ENCODE measurements at places on chromosomes 1 and 21.

DNA sequence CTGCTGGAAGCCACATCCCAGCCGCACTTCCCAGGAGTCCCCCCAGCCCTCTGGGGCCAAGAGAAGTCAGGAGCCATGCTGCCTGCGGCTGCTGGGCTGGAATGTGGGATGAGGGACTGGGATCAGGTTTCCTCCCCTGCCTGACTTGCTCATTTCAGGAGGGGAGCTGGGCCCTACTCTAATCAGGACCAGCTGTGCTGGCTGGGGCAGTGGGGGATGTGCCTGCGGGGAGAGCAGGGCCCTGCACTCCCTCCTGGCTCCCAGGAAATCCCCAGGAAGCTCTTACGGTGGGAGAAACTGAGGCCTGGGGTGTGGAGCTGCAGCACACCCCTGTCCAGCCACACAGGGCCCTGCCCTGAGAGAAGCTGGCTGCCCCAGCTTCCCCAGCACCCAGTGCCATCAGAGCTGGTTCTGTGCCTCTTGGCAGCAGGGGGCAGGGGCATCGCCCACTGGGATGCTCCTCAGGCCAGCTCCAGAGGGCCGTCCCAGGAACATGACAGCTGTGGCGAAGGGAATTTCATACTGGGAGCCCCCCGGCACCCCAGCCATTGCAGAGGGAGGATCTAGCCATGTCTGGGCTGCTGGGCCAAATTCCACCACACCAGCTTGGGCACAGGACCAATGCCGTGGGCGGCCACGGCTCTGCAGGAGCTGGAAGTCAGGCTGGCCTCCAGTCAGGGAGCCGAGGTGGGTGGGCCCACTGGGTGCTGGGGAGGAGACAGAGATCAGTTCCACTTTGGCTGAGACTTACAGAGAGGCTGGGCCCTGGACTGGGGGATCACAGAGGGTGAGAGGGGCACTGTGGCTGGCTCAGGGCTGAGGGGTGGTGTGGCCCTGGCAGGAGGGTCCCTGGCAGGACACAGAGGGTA lies 21.3 kb upstream of the PRSS38 start:
- DNase-seq: no peak

GRCh38 chr1:206686478-206687249 lies 2.0 kb downstream of the MAPKAPK2 start:
- no peak for DNase-seq

DNA sequence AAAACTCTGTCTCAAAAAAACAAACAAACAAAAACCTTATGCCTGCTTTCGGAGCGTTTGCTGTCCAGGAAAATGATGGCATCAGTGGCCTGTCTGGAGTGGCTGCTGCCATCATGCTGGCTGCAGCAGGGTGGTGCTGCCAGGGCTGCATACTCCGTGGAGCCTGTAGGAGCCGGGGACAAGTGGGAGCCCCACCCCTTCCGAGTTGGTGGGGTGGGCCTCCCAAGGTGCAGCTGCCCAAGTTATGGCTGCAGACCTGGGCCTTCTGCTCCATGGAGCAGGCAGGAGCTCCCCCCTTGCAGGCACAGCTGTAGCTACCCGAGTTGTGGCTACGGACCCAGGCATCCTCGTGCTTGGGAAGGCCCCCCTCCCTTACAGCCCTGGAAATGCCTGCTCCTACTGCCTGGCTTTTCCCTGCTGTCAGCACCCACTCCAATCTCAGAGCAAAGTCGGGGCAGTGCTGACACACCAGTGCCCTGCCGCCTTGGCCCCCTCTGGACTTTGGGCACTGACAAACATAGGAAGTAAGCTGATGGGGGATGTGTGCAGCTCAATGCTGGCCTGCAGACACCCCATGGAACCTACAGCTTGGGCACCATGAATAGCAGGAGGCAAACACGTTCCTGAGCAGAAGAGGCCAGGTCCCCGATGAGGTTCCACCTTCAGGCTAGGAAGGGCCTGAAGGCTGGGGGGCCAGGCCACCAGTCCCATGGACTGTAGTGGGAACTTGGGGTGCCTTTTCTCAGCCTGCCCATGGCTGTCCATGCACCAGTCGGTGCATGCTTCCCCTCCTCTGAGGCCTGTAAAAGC lies 60.4 kb downstream of the CC2D1B start:
- DNase-seq: no peak

DNA sequence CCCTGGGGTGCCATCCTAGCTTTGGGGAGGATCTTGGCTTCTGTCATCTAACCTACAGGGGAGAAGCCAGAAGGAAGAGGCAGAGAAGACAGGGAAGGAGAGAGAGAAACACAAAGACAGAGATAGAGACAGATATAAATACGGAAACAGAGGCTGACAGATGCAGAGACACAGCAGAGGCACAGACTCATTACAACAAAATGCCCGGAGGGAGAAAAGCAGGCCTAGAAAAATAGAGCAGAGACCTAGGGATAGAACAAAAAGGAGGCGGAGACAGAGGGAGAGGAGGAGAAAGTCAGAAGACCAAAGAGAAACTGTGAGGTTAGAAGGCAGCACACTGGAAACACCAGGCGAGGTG lies 1.9 kb downstream of the PEAR1 start:
- DNase-seq: no peak

GRCh38 chr1:6889875-6890480 lies 104.7 kb downstream of the CAMTA1 start:
- DNase-seq: peak; percentile 43

GRCh38 chr21:37009740-37010341 lies 3.3 kb downstream of the RIPPLY3 start:
- peak; percentile 85 for DNase-seq

DNA sequence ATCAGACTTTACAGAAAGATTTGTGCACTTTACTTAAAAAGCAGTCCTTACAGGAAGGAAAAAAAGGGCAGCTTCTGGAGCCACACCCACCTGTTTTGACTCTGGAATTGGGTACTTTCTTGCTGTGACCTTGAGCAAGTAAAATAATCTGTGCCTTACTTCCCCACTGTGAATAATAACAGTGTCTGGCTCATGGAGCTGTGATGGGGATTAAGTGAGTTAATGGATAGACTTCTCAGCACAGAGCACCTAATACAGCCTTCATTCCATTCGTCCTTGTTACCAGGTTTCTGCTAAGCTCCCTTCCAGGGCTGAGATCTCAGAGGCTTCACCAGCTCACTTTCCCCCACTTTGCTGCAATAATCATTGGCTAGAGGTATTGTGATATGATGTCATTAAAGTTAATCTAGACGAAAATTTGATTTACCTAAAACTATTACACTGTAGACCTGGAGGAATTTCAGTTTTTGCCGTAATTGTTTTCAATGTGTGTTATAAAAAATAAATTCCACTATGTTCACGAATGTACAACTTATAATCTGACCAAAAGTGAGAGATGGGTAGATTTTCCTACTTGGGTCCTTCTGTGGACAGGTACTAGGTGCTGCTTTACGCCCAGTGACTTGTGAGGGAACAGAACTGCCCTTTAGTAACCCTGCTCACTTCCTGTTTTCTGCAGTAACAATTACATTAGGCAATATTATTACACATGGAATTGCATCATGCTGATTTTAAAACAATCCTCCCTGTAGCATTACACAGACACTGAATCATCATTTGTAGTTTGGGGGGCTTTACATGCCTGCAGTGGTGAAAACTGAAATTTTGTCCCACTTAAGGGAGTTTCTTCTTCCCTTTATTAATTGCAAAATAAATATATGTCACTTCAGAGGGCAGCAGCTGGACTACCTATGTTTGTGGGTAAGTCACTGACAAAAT lies 19.7 kb upstream of the ABCG1 start:
- no peak for DNase-seq

GRCh38 chr1:201537891-201538611 lies 876 bp upstream of the NAV1 start:
- no peak for DNase-seq

DNA sequence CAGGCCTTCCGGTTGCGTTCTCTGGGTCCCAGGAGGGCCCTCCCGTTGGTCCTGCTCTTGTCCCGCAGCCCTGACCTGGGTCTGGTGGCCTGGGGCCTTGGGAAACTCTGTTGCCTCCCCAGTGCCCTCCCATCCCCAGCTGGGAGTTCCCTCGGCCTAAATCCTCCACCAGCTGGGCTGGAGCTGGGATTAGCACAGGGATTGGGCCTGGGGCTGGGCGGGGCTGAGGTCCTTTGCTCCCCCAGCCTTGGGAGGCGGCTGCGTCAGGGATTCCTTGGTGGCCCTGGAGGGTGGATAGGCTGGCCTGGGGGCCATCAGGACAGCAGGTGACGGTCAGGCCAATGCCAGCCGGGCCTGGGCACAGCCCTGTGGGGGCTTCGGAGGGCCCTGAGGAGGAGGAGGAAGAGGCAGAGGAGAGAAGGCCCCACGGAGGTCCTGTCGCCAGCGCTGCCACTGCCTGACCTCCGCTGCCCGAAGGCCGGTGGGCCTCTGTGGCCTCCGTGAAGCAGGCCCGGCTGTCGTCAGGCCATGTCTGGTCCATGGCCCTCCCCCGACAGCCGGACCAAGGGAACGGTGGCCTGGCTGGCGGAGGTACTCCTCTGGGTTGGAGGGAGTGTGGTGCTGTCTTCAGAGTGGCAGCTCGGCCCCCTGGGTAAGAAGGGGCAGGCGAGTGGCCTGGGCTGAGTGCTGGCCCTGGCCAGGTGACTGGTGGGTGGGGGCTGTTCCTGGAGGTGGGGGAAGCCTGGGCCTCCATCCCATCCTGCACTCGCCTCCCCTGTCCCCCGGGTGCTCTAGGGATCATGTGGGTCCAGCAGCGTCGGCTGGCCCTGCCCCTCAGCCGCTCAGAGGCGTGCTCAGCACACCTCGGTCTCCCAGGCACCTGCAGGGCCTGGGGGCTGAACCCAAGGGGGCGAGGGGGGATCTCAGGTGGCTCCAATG lies at the start of gene PLCH2:
TSS of gene PLCH2 (plus strand) at position 229 of the 939 bp plus-strand sequence. CDS start at position 529, 300 bp downstream.
- DNase-seq: no peak

DNA sequence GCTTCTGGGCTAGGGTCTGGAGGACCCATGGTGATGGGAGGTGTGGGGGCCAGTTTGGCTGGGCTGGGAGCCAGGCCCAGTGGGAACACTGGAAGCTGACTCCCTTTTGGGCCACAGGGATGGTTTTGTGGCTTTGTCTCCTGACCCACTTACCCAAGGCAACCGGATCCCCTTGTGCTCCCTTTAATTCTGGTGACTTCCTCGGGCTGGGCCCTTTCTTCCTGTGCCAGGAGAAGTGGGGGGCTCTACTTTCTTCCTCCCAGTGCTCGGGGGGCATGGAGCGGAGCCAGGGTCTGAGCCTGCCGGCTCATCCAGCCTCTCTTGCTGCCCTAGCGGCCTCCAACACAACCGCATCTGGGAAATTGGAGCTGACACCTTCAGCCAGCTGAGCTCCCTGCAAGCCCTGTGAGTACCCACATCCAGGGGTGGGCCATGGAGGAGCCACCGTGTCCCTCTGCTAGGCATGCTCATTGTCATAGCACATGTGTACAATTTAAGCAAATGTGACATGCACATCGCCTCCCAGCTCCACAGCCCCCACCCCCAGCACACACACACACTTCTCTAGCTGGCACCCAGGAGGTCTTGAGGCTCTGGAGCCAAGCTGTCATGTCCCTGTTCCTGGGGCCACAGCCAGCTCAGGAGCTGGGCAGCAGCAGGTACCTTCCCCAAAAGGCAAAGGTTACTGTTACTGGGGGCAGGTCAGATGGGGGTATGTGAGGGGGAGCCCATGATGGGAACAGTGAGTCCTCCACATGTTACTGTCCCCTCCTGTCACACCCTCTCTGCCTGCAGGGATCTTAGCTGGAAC lies 35.0 kb downstream of the UBE2T start:
- DNase-seq: no peak

DNA sequence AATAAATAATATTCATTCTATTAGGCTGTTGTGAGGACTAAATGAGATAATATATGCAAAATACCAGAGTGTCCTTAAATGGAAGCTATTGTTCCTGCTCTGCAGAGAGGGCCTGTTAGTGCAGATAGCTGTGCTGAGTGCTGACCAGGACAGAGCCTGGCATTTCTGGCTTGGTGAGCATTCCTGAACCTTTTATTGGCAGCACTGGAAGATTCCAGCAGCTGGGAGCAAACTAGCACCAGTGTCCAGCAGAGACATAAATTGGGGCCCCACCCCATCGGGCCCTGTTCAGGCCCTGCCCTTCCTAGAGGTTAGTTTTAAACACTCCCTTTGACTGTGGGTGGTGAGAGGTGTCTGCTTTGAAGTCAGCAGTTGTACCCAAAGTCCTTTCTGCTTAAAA lies 85.9 kb upstream of the GADD45A start:
- no peak for DNase-seq

DNA sequence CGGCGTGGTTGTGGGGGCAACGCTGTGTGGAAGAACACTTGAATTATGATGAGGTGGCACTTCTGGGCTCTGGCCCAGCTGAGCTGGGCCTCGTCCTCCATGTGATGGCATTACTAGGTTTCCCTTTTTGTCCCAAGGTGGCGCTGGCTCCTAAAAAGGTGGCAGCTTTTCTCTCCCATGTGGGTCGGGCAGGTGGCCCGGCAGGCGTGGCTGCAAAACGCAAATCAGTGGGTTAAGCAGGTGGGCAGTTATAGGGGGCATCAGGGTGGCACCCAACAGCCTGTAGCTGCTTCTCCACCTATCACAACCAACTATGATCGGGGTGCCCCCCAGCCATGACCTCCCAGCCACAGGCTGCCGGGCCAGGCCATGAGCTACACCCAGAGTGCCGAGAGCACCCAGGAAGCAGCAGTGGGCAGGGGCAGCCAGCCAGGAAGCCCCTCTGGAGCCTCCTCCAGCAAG lies 59.6 kb downstream of the KCNAB2 start:
- DNase-seq: no peak

DNA sequence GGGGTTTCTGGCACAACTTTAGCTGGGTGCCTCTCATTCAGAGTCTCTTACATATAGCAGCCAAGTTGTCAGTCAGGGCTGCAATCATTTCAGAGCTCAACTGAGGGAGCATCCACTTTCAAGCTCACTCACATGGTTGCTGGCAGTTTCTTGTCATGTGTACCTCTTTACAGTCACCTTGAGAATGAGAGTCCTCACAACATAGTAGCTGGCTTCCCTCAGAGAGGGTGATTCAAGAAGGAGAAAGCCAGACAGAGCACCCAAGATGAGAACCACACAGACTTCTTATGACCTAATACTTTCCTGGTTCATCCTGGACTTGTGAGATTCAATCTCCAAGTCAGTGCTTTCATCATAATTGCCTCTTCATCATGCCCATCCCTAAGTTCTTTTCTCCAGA lies 57.2 kb downstream of the DPT start:
- no peak for DNase-seq

- DNase-seq: no peak
Measured at GRCh38 chr1:94245747-94246438, 8.5 kb upstream of the ARHGAP29 start.

GRCh38 chr21:44887807-44888580 lies 14.5 kb upstream of the PTTG1IP start:
- no peak for DNase-seq

- DNase-seq: no peak
Measured at GRCh38 chr1:5601516-5601915, 390.7 kb downstream of the NPHP4 start.

GRCh38 chr1:16145030-16145661 lies 10.7 kb downstream of the EPHA2 start:
- DNase-seq: no peak

- no peak for DNase-seq
Measured at GRCh38 chr1:212557739-212558692, 50.5 kb upstream of the ATF3 start.

GRCh38 chr1:101245246-101245927 lies 8.6 kb downstream of the S1PR1 start:
- no peak for DNase-seq

GRCh38 chr1:219010720-219011119 lies 163.0 kb upstream of the LYPLAL1 start:
- DNase-seq: no peak

- no peak for DNase-seq
Measured at GRCh38 chr1:41319807-41320711, 41.2 kb upstream of the FOXO6 start.

GRCh38 chr1:200733907-200734306 lies 4.8 kb upstream of the CAMSAP2 start:
- peak; percentile 45 for DNase-seq
